ENCODE measurements at places on chromosomes 1 and 21.

GRCh38 chr1:246775531-246776385 lies 51.5 kb downstream of the SCCPDH start:
- no peak overlapping the region for H3K27ac ChIP-seq
- H3K36me3 ChIP-seq, result peaks cover 3% of the 10 kb centered on the region
- H3K27me3 ChIP-seq, result no peaks in the 10 kb centered on the region
- no peak for DNase-seq
- H3K4me3 ChIP-seq, result no peak overlapping the region

GRCh38 chr1:169487561-169487960 lies 1.8 kb upstream of the SLC19A2 start:
- no peaks in the 10 kb centered on the region for H3K27me3 ChIP-seq
- no peaks in the 10 kb centered on the region for H3K36me3 ChIP-seq
- H3K4me1 ChIP-seq, result no peaks in the 10 kb centered on the region
- no peak overlapping the region for H3K4me3 ChIP-seq
- no peak for DNase-seq
- H3K27ac ChIP-seq, result no peak overlapping the region

- H3K36me3 ChIP-seq, result no peaks in the 10 kb centered on the region
- no peak overlapping the region for H3K4me3 ChIP-seq
- DNase-seq, result no peak
- H3K27ac ChIP-seq, result no peak overlapping the region
- no peaks in the 10 kb centered on the region for H3K4me1 ChIP-seq
Observed at GRCh38 chr1:49226758-49227157, 450.1 kb upstream of the BEND5 start.

DNA sequence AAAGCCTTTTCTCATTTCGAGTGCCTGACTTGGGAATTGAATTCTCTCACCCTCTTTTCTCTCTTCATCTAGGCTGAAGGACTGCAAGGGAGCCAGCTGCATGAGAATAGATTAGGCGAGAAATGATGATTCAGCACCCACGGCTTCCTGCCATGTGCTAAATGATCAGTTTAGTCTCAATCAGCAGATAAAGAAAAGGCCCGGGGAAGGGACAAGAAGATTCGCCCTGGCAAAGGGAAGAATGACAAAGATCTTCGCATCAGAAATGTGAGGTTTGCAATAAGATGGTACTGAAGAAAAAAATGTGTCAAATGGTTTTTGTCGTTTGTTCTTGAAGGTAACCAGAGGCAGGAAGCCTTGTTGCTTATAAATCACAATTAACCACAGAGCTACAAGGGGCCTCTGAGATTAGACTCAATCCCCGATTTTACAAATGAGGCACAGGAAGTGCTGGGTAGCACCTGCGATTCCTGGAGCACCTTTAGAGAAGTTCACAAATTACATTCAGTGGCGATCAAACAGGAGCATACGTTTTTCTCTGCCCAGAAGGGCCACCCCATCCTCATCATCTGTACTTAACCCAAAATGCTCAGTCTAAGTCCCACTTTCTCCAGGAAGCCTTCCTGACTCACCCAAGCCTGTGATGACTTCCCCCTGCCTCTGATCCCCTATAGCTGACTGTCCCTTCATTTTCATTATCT lies 183.4 kb downstream of the ZNF281 start:
- no peaks in the 10 kb centered on the region for H3K27me3 ChIP-seq
- no peaks in the 10 kb centered on the region for H3K4me1 ChIP-seq
- no peak for DNase-seq
- no peak overlapping the region for H3K27ac ChIP-seq
- H3K4me3 ChIP-seq, result no peak overlapping the region

- no peaks in the 10 kb centered on the region for H3K36me3 ChIP-seq
- DNase-seq, result no peak
- H3K27me3 ChIP-seq, result no peaks in the 10 kb centered on the region
- no peak overlapping the region for H3K27ac ChIP-seq
Observed at GRCh38 chr1:183674339-183674738, 21.2 kb upstream of the APOBEC4 start.

- no peaks in the 10 kb centered on the region for H3K27me3 ChIP-seq
- DNase-seq, result no peak
- no peaks in the 10 kb centered on the region for H3K4me1 ChIP-seq
Observed at GRCh38 chr21:16908077-16908476, 604.8 kb upstream of the CXADR start.

Data from aorta (tissue), 5 donors.